Nucleus accumbens (tissue), 56 donors: ENCODE measurements at places on chromosomes 4 and X.

DNA sequence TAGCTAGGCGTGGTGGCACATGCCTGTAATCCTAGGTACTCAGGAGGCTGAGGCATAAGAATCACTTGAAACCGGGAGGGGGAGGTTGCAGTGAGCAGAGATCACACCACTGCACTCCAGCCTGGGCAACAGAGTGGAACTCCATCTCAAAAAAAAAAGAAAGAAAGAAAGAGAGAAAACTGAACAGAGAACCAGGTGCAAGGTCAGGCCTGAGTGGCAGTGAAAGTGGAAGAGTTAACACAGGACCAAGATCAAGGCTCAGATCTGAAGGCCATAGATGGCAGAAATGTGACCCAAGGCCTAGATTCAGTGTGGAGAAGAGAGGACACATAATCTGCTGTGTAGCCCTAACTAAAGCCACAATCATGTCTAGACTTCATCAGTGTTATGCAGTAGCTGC, 4.9 kb upstream of the ZNF630 start:
- no peak for DNase-seq

- DNase-seq, result no peak
These were observed 9.4 kb downstream of the FAM53A start for GRCh38 chr4:1674682-1675081.

GRCh38 chr4:176549161-176549865, 229.5 kb downstream of the SPCS3 start:
- DNase-seq, result no peak

- no peak for DNase-seq
These were observed 2.4 kb downstream of the ZNF275 start for GRCh38 chrX:153336121-153336894.

DNA sequence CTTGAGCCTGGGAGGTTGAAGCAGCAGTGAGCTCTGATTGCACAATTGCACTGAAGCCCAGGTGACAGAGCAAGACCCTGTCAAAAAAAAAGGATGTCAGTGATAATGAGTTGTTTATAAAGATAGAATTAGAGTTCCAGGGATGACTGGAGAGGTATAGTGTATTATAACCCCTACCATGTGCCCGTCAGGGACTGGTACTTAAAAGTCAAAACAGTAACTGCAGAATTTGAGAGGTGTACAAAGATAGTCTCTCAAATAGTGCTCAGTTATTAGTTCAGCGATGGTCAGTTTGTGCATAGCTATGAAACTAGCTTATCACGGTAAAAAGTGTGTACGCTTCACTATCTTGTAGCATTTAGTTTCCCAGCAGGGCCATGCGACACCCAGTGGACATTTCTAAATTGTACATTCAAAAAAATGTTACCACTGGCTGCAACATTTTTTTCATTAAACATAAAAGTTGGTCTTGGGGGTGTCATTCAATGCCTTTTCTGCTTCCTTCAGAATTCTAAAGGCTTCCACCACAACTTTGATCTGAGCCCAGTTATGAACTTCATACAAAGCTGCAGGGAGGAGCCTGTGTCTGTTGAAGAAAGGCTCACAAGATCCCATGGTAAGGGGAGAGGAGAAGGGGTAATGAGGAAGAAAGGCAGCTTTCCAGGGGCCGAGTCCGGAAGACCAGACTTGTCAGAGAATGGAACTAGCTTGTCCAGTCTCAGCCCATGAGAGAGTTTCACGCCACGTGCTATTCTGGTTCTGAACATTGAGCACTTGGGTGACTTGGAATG, 9.2 kb upstream of the GYG2 start:
- DNase-seq, result no peak

GRCh38 chrX:154025230-154025629, 5.5 kb upstream of the IRAK1 start:
- DNase-seq, result no peak

DNA sequence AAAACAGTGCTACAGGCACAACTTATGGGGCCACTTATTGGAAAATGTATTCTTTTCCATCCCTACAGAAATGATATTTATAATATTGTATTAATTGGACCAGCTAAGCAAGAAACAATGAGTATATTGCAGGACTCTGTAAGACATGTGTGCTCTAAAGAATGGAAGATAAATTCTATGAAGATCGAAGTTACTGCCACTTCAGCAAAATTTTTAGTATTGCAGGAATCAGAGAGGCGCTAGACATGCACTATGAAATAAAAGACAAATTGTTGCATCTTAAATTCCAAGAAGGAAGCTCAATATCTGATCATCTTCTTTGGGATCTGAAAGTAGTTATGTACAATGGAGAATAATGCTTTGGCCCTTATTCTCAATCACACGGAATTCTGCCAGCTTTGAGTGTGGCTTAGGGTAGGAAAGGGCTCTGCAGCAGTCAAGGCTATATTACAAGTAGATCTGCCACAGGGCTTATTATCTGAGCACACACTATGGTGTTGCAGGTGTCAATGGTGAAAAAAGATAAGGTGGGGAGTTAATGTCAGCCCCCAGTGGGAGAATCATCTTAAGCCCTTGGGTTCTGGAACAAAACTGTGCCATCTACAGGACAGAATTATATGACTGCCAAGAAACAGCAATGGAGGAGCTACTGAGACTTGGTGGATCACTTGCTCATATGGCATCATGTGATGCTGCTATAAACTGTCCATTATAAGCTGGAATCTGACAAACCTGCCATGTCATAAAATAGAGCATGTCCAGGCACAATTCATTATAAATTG, 334.0 kb upstream of the NDST3 start:
- no peak for DNase-seq

- DNase-seq, result no peak
These were observed 79.1 kb downstream of the ZFX start for GRCh38 chrX:24228596-24228995.

GRCh38 chrX:148815218-148815961, 315.0 kb downstream of the AFF2 start:
- DNase-seq, result no peak

- DNase-seq, result no peak
These were observed 6.7 kb downstream of the TCEAL1 start for GRCh38 chrX:103635436-103635835.

DNA sequence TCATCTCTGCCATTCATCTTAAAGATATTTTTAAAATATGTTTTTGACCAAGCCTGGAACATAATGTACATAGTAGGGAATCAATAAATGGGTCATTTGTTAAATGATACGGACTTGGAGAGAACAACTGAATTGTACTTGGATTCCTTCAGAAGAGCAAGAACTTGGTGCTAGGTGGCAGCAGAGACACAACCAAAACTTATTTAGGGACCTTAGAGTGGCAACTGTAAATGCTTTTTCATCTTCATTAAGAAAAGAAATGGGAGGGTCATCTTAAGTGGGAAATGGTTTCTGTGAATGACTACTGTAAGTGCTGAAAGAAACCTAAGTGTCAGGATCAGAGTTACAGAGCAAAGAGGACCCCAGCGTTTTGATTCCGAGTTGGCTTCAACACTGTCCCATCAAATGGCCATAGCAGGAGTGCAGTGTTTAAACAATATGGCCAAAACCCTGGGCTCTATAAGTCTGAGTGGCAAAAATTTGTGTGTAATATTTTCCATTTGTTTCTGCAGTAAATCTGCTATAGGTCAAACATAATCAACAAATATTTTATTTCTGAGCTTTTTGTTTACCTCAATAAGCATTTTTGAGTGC, 213.6 kb downstream of the PALLD start:
- DNase-seq, result no peak

DNA sequence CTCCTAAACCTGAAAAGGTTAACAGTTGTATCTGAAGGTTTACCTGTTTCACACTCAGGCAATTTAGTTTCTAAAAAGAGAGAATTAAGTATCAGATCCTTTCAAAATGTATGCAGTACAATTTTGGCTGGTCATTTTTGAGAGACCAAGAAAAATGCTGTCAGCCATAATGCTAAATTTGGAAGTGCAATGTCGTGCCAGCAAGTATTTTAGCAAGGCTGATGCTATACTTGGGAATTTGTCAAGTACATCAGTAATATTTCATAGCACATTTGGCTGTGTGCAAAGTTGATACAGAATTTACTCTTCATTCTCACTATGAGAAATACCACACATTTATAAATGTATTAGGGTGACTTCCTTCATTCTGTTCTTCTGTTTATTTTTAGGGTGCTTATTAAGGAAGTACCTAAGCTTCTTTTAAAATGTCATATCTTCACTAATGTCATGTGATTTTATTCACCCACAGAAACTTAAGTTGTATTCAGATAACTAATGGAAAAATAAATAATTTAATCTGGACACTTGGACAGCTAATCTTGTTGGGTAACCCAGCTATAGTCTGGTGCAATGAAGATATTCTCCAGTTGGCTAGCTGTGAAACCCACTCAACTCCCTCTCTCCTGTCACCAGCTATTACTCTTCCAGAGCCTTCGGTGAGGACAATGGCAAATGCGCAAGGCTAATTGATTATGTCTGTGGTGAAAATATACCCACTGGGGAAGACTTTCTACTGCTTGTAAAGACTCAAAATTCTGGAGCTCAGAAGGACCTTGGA, 84.2 kb upstream of the TLL1 start:
- DNase-seq, result no peak

DNA sequence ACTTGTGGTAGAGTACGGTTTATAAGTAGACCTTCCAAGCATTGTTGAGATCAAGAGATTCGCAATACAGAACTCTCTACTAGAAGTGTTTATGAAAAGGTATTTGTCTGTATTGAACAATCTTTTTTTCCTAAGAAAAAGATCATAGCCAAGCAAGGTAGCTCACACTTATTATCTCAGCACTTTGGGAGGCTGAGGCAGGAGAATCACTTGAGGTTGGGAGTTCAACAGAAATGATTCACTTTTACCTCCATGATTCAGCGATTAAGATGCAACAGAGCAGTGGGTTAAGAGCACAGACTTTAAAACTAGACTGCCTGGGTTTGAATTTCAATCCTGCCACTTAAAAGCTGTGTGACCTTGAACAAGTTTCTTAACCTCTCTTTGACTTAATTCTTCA, 74.3 kb downstream of the TMEM156 start:
- no peak for DNase-seq

GRCh38 chr4:80006935-80007744, 65.9 kb downstream of the ANTXR2 start:
- DNase-seq, result no peak
